ENCODE measurements at places on chromosomes 6 and 20. TPM values are rescaled to one million over a fixed set of nuclear protein-coding genes. Genes with fewer than 3 reads are reported as not detected.

BCAS1 gene
- total RNA-seq = 0.76 TPM

- no peak for DNase-seq
- no peaks in the 10 kb centered on the region for H3K4me1 ChIP-seq
- no peak overlapping the region for H3K4me3 ChIP-seq
- H3K27ac ChIP-seq = no peak overlapping the region
- H3K36me3 ChIP-seq = peaks cover 97% of the 10 kb centered on the region
Measured at GRCh38 chr20:48632017-48632824, 195.6 kb downstream of the PREX1 start.

IRF4 gene
- total RNA-seq = 56.5 TPM

DNA sequence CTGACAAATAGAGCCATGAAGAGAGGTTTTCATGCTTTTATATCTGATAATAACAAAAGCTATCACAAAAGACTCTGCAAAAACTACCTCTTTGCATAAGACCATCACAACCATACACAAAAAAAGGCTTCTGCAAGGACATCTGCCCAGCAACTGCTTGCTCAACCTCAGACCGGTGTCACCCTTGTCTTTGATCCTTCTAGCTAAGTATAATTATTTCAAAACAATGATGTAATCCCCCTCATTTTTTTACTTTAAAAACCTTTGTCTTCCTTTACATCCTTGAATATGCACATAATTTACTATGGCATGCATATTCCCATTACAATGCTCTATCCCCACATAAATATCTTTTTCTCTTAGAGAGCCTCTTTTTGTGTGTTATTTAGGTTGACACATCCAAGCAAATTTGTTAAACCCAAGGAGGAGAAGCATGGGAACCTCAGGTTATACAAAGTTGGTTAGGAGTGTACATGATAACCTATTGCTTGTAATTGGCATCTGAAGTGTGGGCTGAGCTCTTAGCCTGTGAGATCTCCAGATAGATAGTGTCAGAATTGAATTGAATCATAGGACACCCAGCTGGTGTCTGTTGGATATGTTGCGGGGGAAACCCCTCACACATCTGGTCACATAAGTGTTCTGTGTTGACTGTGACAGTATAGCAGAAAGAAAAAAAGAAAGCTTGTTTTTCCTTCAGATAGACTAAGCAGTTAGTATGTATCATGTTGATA is 20.7 kb upstream of the CGA start:
- no peaks in the 10 kb centered on the region for H3K4me1 ChIP-seq
- no peak overlapping the region for H3K27ac ChIP-seq
- DNase-seq = no peak
- H3K36me3 ChIP-seq = no peaks in the 10 kb centered on the region
- H3K27me3 ChIP-seq = peaks cover 4% of the 10 kb centered on the region

POM121L2 gene
- not detected for total RNA-seq

GNRH2 gene
- 1.7 TPM for total RNA-seq

GRCh38 chr6:105374010-105374420 is 28.9 kb downstream of the PREP start:
- no peak overlapping the region for H3K4me3 ChIP-seq
- no peaks in the 10 kb centered on the region for H3K27me3 ChIP-seq
- H3K4me1 ChIP-seq = no peaks in the 10 kb centered on the region

- no peaks in the 10 kb centered on the region for H3K36me3 ChIP-seq
- no peaks in the 10 kb centered on the region for H3K4me1 ChIP-seq
- no peak overlapping the region for H3K27ac ChIP-seq
- no peak for DNase-seq
- H3K27me3 ChIP-seq = no peaks in the 10 kb centered on the region
Measured at GRCh38 chr20:15895560-15896084, 677.6 kb downstream of the KIF16B start.

DNA sequence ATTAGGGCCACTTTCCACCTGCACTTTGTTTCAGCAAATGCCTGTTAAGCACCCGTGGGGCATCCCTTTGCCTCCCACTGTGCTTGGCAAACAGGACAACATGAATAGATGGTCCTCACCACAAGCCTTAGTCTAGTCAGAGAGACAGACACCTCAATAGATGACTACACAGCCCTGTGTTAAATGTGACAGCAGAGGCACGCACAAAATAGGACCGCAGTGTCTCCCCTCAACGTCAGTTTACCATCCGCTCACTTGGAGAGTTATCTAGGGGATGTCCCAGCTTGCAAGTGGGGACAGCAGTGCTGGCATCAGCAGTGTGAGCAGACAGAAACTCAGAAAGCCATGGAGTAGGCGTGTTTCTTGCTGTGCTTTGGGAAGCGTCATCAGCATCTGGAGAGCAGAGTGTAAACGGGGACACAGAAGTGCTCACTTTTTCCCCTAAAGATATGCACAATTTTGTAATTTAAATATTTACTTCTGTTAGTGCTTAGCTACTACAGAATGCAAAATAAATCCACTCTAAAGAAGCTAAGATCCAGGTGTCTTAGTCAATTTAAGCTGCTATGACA is 66.0 kb upstream of the TXNDC5 start:
- no peaks in the 10 kb centered on the region for H3K4me1 ChIP-seq
- H3K27me3 ChIP-seq = peaks cover 12% of the 10 kb centered on the region
- no peak overlapping the region for H3K4me3 ChIP-seq
- DNase-seq = no peak
- no peak overlapping the region for H3K27ac ChIP-seq
- H3K36me3 ChIP-seq = no peaks in the 10 kb centered on the region

- no peaks in the 10 kb centered on the region for H3K4me1 ChIP-seq
- H3K4me3 ChIP-seq = no peak overlapping the region
- peaks cover 8% of the 10 kb centered on the region for H3K27me3 ChIP-seq
- H3K27ac ChIP-seq = no peak overlapping the region
- no peak for DNase-seq
Measured at GRCh38 chr20:4633780-4634179, 87.9 kb upstream of the PRND start.

CLDN20 gene
- not detected for total RNA-seq

- DNase-seq = no peak
- H3K4me3 ChIP-seq = no peak overlapping the region
- no peaks in the 10 kb centered on the region for H3K27me3 ChIP-seq
- no peaks in the 10 kb centered on the region for H3K4me1 ChIP-seq
- H3K27ac ChIP-seq = no peak overlapping the region
Measured at GRCh38 chr6:35018182-35018519, 123.0 kb downstream of the TCP11 start.

COL12A1 gene
- 0.76 TPM for total RNA-seq

DNA sequence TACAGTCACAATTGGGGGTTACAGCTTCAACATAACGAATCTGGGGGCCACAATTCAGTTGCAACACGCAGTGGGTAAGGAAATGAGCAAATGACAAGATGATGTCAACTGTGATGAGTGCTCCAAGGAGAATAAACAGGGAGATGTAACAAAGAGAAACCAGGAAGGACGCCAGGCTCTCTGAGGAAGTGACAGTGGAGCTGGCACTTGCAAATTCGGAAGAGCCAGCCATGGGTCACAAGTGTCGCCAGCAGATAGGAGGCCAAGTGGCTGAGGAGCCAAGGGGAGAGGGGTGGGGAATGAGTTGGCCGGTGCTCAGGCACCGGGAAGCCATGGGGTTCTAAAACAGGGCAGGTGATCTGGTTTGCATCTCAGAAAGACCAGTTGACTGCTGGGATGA is 136.4 kb downstream of the EYA2 start:
- DNase-seq = no peak
- no peak overlapping the region for H3K4me3 ChIP-seq
- H3K36me3 ChIP-seq = no peaks in the 10 kb centered on the region
- no peak overlapping the region for H3K27ac ChIP-seq
- H3K4me1 ChIP-seq = no peaks in the 10 kb centered on the region
- no peaks in the 10 kb centered on the region for H3K27me3 ChIP-seq

GRCh38 chr20:20772497-20773085 is 60.1 kb upstream of the RALGAPA2 start:
- H3K27ac ChIP-seq = no peak overlapping the region
- H3K27me3 ChIP-seq = peaks cover 8% of the 10 kb centered on the region
- no peaks in the 10 kb centered on the region for H3K4me1 ChIP-seq
- DNase-seq = no peak

ISM1 gene
- 2.9 TPM for total RNA-seq

CRISP2 gene
- total RNA-seq = not detected

- H3K4me3 ChIP-seq = no peak overlapping the region
- peaks cover 66% of the 10 kb centered on the region for H3K27me3 ChIP-seq
- H3K4me1 ChIP-seq = peaks cover 24% of the 10 kb centered on the region
- DNase-seq = no peak
Measured at GRCh38 chr20:40691566-40692239, 2.7 kb upstream of the MAFB start.

BPIFA1 gene
- total RNA-seq = not detected

DNA sequence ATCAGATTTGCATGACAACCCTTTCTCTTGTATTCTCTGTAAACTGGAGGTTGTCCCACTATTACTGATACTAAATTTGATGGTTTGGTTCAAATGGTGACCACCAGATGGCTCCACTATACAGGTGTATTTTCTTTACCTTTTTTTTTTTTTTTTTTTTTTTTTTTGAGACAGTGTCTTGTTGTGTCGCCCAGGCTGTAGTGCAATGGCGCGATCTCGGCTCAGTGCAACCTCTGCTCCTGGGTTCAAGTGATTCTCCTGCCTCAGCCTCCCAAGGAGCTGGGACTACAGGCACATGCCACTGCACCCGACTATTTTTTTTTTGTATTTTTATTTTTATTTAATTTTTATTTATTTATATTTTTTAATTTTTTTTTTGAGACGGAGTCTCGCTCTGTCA is 6.6 kb upstream of the WTAP start:
- DNase-seq = no peak
- peaks cover 3% of the 10 kb centered on the region for H3K4me1 ChIP-seq
- H3K27me3 ChIP-seq = no peaks in the 10 kb centered on the region
- no peak overlapping the region for H3K4me3 ChIP-seq
